T-helper 17 cell (primary cell): ENCODE measurements at places on chromosomes 1 and 21. TPM values are rescaled to one million over a fixed set of nuclear protein-coding genes. Genes with fewer than 3 reads are reported as not detected.

GRCh38 chr1:110982320-110982719 lies 18.6 kb upstream of the LRIF1 start:
- DNase-seq, result no peak

DNA sequence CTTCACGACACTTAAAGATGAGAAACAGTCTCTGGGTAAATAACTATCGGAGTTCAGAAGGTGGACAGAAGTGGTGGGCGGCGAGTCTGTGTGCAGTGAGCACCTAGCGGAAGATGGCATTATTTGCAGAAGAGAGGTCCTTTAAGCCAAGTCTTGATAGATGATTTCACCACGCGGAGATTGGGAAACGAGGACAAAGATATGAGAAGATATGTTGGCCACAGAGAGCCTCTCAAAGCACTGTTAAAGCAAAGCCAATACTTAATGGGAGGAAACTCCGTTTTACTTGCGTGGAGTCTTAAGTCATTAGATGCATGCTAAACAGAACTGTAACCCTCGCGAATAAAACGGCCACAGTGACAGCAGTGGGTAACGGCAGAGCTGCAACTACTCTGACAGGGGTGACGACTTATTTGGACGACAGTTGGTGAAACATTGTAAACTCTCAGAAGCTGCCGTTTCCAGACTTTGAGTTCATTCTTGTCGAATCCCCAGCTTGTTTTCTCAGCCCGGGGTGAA lies 577 bp upstream of the CEP350 start:
- no peak for DNase-seq

DNA sequence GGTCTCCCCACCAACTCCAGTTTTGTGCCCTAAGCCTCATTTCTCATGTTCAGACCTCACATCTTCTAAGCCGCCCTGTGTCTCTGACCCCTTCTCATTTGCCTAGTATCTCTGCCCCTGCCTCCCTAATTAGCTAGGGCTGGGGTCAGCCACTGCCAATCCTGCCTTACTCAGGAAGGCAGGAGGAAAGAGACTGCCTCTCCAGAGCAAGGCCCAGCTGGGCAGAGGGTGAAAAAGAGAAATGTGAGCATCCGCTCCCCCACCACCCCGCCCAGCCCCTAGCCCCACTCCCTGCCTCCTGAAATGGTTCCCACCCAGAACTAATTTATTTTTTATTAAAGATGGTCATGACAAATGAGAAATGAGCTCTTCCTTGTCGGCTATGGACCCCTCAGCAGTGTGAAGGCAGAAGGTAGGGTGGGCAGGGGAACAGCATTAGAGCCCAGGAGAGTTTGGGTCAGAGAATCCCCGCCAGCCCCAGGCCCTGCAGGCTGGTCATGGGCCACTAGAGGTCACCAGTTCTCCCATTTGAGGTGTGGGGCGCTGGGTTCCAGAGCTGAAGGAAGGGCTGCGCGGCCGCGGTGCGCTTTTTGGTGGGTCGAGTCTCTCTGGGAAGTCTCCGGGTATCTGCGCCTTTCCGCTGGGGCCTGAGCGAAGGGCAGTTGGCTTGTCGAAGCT lies 11.5 kb downstream of the ADAMTSL4 start:
- peak; percentile 70 for DNase-seq

- no peak for DNase-seq
These were observed 154.6 kb downstream of the PLA2G4A start for GRCh38 chr1:186983327-186983726.

The MYBPH gene
- total RNA-seq, result not detected

The C8B gene
- not detected for total RNA-seq
